ENCODE measurements at places on chromosomes 6 and 20.

DNA sequence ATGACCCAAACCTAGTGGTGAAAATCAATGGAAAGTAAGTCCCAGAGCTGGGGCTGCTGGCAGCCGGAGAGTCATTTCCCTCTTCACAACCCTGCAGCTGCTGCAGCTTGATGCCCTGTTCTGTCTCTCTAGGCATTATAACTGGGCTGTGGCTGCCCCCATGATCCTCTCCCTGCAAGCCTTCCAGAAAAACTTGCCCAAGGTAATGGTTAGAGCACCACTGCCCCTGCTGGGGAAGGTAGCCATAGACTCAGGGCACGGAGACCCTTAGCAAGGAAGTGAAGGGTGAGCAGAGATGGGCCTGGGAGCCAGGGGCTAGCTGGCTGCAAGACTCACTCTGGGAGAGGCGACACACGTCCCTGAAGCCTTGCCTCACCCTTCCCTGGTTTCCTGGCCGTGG is 12.0 kb downstream of the LPIN3 start:
- DNase-seq, result peak; percentile 18

DNA sequence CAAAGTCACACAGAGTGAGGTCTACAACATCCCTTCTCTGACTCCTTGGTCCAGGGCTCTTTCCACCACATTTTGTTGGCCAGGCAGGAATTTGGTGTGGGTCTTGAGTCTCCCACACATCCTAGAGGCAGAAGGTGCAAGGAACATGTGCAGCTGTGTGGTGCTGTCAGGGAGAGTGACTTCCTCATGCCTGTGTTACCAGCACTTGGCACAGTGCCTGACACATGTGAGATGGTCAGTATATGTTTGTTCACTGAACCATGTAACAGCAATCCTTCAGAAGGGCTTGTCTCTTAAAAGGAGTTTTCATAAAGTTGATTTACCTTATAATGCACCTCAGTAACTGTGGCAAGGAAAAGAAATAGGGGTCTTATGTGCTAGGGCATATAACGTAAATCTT is 168.5 kb downstream of the CDC5L start:
- peak; percentile 22 for DNase-seq

DNA sequence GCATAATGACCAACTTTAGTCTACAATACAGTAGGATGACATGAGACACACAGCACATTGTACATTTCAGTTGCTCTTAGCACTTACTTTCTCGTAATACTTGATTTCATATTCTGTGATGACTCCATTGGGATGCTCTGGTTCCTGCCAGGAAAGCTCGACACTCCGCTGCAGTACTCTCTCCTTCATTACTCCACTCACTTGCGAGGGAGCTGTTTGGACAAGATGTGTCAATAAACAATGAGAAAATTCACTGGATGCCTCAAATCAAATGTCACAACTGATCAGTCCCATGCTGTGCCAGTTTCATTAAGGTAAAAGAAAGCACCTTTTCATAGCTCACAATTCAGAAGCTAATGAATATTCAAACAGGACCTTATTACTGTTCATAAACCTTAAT is 147.1 kb downstream of the EPHA7 start:
- no peak for DNase-seq

DNA sequence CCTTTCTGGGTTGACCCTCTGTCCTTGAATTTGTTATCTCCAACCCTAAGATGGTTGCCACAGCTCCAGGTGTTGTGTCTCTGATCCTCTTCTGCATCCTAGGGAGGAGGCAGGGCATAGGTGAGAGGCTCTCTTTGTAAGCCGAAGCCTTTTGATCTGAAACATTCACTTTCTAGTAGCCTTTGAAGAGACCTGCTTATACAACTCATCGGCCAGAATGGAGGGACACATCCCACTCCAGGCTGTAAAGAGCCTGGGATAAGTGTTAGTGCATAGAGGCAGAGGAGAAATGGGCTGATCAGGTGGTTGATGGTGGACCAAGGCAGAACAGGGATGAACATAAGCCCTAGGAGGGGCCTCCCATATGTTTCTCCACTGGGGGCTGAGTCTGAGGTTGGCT is 137.1 kb upstream of the KCNG1 start:
- no peak for DNase-seq

GRCh38 chr6:101853231-101854085 is 459.9 kb downstream of the GRIK2 start:
- no peak for DNase-seq

DNA sequence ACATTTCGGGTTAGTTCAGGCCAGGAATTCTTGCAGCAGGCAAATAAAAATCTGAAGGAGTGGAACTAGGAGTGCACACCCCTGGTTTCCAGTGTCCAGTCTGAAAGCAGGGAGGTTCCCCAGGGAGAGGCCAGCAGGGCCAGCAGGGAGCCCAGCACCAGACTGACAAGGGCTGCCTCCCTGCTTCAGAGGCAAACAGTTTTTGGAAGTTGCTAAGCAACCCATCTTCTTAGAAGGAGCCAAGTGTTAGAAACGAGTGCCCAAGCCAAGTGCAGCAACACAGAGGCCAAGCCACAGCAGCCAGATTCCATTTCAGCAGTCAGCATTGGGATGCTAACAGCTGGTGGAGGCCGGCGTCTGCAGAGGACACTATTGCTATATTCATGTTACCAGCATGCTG is 179.1 kb downstream of the SYNDIG1 start:
- DNase-seq, result no peak

DNA sequence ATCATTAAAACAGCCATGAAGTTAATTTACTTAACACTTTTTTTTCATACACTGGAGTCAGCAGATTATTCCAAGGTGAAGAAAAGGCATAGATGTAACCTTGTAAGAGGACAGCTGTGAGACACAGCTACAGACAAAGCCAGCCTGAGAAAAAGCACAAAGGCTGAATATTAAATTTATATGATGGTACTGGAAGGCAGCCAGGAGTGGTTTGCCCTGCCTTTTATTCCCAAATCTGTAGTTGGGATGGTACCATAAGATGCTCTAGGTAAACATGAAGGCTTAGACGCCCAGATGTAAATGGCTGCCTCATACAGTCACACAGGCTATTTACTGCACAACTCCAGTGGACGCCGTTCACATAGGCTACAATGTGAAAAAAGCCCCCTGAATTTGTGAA is 42.1 kb upstream of the LOC128125822 start:
- DNase-seq, result no peak

DNA sequence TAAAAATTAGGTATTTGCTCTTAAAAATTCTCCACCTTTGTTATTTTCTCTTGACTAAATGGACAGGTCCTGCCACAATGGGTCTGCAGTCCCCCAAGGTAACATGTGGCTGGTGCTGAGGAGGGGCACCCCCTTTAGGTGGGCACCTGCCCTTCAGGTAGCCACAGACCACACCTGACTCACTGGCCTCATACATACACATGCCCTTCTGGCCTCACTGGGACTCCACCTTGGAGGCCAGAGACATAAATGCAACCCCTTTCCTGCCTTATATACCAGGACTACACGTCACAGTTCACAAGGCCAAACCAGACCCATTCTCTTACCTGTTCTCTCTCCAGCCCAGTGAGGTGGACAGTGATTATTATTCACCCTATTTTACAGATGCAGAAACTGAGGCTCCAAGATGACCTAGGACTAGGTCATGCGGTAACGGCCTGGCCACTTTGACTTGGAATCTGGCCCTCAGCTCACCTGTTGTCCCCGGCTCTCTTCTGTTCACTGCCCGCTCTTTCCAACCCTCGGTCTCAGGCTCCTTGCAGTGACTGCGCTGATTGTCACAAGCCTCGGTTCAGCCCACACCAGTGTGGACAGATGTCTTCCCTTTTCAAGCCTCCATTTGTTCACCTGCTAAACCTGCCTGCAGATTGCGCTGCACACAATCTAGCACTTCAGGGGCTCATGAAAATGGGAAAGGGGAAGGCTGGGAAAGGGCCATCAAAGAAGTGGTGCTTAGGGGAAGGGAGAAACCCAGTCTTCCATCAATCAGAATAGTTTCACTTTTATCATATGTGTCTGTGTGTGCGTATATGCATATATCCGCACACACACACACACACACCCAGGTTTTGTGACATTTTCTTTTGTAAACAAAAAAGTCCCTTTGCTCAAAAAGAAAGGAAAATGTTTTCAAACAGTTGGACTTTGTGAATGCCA is 121.7 kb downstream of the BCAS1 start:
- no peak for DNase-seq

GRCh38 chr6:2140438-2141128 is 104.8 kb downstream of the GMDS start:
- DNase-seq, result no peak

GRCh38 chr20:35611482-35611881 is 4.1 kb upstream of the SPAG4 start:
- no peak for DNase-seq

DNA sequence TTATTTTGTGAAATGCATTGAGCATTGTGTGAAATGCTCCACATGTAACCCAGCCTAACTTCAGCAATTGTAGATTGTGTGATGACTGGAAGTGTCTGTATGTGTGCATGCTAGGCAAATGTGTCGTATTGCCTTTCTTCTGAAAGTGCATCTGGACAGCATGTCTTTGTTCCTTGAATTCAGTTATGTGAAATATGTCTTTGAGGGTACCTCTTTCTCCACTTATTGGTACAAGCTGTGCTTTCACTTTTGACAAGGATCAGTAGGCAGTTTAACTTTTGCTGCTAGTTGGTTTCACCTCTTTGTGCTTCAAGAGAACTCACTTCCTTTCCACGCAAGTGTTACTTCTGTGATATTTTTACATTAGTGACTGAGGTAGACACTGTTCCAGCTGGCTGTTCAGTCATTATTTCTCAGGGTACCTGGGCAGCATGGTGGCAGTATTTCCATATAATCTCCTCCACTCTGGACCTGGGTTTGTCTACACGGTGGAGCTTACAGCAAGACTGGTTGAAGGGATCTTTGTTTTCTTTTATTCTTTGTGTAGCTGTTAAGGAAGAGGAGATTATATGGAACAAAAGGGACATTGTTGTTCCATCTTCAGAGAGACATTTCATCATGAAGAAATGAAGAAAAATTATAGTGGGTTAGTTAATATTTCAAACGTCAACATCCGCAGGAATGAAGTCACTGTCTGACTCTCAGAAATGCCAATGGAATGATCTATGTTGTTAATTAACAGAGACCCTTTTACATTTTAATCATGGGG is 175.4 kb downstream of the UTRN start:
- DNase-seq, result no peak
